ENCODE measurements at places on chromosomes 13 and 19.

DNA sequence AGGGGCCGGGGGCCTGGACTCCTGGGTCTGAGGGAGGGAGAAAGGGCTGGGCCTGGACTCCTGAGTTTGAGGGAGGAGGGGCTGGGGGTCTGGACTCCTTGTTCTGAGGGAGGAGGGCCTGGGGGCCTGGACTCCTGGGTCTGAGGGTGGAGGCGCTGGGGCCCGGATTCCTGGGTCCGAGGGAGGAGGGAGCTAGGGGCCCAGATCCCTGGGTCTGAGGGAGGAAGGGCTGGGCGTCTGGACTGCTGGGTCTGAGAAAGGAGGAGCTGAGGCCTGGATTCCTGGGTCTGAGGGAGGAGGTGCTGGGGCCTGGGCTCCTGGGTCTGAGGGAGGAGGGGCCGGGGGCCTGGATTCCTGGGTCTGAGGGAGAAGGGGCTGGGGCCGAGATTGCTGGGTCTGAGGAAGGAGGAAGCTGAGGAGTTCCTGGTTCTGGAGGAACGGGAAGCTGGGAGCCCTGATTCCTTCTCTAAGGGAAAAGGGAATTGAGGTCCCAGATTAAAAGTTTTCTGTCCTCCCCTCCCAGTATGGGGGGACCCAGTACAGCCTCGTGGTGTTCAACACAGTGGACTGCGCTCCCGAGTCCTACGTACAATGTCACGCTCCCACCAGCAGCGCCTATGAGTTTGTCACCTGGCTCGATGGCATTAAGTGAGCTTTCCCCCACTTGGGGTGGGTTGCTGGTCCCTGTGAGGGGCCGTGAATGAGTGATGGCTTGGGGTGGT, 721 bp downstream of the MED25 start:
- DNase-seq: no peak

DNA sequence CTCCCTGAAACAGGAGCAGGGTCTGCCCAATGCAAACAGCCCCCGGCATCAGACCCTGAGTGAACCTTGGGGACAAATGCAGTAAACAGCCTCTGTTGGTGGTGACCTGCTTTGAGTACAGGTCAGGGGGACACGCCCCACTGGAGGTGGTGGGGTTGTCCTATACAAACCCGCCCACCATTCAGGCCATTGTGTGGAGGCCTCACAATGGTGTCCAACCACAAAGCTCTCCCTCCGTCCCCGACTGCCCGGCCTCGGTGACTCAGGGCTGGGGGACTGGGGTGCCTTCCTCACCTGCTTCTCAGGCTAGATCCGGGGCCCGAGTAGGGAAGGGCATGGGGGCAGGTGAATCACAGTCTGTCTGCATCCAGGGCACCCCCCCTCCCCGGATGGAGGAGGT, 1.5 kb downstream of the MUC16 start:
- no peak for DNase-seq

DNA sequence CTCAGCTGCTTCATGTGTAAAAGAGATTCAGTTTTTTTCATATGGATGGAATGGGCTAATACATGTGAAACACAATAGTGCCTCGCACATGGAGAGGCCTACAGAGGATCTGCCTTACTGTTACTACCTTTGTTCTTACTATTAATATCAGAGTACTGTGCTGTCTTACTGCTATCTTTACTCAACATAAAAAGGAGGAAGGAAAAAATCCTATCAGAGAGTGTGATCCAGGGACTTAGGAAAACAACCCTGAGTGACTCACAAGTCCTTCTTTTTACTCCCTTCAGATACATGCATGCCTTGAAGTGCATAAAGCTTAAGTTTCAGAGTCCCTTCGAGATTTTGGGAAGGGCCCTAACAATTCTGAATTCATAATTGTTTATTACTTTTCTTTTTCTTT, 136.8 kb downstream of the TBC1D4 start:
- no peak for DNase-seq

DNA sequence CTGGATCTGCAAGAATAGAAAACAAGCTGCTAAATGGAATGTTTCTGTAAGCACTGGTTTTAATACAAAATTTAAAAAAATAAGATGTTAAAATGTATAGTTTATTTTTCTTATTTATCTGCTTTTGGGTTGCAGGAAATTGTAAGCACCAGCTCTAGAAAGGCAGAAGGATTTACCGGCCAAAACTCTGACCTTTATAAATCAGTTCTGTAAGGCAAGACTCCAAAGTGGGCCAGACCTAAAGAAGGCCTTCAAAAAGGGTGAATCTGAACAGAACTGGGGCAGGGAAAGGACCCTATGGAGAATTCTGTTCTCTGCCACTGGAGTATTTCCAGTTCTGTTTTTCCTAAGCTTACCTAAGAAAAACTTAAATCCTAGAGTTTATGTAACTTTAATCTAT, 19.3 kb downstream of the ZNF100 start:
- no peak for DNase-seq

DNA sequence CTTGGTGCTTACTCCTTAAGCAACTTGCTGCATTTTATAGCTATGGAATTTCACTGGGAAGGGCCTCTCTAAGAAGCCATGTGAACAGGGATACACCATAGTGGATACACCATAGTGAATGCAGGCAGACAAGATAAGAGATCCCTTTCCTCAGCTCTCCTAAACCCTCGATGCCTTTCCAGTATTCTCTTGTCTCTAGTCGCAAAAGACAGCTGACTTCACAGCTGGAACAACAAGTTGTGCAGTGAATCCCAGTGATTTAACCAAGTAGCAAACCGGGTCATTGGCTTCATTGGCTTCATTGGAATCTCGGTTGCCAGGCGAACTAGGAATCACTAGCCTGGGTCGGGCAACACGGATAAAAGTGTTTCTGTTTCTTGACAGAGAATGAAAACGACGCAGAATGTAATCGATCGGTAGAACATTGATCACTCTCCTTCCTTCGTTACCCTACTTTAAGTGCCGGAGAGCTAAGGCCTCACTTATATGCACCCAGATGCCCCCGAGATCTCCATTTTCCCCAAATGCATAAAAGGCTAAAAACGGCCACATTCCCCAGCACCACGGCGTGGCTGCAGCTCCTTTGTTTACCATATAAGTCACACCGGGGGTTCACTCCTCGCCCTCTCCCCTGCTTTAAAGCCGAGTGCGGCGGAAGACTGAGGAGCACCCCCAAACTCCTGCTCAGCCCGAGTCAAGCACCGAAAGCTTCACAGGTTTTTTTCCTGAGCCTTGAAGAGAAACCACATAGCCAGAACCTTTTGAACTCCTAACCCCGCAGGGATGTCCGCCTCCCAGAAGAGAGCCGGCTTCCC, 674 bp downstream of the TRPC4 start:
- no peak for DNase-seq

DNA sequence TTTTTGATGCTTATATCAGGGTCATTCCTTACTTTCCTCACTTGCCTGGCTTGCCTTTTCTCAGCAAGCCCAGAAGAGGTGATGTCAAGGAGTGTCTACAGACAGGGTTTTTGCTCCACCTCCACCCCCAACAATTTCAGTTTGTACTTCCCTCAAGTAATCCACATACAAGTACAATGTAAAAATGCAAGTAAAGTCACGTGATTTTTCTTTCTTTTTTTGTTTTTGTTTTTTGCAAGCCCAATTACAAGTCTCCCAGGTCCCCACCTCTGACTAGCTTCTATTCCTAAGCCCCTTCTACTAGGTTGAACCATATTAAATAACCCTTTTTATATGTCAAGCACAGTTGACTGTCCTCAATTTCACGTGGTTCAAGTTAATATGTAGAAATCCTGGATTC, 579.6 kb downstream of the DIAPH3 start:
- DNase-seq: no peak

GRCh38 chr13:74246487-74246886, 112.3 kb upstream of the KLF12 start:
- DNase-seq: peak; percentile 45

DNA sequence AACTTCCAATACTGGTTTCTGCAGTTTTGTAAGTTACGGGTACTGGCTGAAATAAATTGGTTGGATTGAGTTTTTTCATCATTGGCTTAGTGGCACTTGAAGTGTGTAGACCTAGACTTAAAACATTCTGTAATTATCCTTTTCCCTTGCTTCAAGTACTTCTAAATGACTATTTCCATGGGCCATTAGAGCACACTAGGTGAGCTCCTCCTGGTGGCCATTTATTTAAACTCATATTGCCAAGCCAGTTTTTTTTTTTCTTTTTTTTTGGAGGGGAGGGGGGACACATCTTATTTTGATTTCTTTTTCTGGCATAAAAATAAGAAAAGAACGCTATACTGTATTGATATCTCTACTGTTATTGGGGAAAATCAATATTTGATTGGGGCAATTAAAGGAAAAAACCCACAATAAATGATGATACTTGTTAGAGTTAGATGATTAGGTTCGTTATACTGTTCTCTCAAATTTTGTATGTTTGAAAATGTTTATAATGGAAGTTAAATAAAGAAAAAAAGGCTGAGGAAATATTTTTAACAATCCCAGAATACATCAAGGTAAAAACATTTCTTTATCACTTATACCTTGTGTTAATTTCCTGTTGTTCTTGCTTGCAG, 82.9 kb downstream of the PDS5B start:
- peak; percentile 9 for DNase-seq

- DNase-seq: no peak
Observed at GRCh38 chr13:46595885-46596275, 42.9 kb downstream of the LRCH1 start.

- DNase-seq: no peak
Observed at GRCh38 chr19:1980091-1980808, 35.3 kb downstream of the BTBD2 start.

DNA sequence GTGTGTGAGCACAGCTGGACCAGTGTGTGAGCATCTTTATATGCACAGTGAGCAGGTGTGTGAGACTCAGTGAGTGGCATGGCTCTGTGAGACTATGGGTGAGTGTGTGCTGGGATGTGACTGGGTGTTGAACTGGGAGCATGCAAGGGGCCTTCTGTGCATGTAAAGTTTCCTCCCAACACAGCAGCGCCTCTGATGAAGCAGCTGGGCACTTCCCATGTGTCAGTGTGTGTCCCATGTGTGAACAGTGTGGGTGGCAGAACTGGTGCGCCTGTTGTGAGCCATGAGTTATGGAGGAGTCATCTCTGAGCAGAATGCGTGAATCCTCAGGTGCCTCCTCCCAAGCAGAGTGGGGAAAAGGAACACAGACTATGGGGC, 24.1 kb downstream of the LGALS16 start:
- DNase-seq: no peak

DNA sequence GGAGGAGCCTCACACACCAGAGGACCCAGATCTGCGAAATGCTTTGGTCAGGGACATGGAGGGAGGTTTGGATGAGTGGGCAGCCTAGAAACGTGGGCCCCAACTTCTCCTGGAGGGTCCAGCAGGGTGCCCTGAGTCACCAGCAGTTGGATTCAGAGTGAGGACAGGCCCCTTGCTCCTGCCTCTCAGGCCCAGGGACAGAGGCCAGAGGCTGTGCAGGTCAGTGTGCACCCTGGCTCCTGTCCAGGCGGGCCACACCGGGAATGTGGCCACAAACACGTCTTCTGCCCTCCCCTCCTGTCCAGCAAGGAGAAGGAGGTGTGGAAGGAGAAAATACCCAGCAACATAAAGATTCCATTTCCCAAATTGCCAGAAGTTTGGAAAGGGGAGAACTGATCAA, 19.4 kb downstream of the IRS2 start:
- DNase-seq: no peak

DNA sequence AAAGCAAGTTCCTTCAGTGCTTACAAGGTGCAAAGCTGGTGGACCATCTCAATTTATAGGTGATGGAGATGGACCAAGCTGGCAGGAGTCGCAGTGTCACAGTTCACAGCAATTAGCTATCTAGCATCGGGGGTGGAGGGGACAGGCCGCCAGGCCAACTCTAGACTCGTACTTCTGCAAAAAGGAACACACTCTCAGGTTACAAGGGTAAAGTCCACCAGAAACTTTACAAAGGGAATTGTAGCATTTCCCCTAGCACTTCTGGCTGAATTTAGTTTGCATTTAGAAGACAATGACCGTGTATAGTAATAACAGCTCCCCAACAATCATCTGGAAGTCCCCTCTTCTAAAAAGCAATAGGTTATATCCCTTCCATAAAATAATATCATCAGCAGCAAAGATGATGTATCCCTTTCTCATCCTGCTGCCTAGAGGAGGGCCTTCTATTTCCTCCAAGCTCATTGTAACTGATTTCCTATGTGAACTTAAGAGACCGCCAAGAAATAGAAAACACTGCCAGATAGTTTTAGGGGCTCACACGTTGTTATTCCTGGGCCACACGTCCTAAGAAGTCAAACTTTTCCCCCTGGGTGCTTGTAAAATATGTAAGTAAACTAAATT, 8.5 kb upstream of the DOCK9 start:
- no peak for DNase-seq

DNA sequence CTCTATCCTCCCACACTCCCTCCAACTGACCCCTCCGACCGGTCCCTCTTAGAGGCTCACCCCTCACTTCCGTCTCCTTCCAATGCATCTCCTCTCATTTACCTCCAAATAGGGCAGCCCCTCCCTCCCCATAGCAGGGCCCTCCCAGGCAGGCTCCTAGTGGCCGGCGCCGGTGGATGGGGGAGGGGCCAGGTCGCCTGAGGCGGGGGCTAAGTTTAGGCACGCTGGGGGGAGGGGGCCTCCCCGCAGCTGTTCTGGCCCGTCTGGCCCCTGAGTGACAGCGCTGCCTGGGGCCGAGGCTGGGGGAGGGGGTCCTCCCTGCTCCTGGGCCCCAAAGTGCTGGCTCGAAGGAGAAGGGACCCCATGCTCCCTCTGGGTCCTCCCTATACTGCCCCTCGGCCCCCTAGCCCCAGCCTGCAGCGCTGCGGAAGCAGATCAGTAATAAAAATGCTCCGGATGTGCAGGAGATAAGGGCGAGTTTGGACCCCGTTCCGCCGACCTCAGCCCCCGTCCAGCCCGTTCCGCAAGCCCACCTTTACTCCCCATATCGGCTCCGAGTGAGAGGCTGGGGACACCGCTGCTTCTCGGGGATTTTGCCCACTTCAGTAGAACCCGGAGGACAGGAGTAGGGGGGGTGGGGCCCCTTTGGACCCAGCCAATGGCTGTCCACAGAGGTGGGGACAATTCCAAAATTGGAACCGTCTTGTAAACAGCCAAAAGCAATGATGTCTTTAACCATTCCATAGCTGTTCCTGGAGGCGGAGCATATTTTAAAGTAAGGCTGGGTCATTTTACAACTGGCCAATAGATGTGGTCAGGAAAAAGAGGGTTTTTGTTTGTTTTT, 4.0 kb downstream of the RTN2 start:
- peak; percentile 75 for DNase-seq

- DNase-seq: peak; percentile 36
Observed at GRCh38 chr13:48304143-48304876, 759 bp downstream of the RB1 start.

- DNase-seq: no peak
Observed at GRCh38 chr13:100176801-100177400, 88.0 kb downstream of the PCCA start.

GRCh38 chr19:52660981-52661380, 22.8 kb upstream of the ZNF83 start:
- no peak for DNase-seq

GRCh38 chr19:13146763-13147563, 3.2 kb downstream of the STX10 start:
- no peak for DNase-seq
